ENCODE measurements at places on chromosomes 3 and 15.

DNA sequence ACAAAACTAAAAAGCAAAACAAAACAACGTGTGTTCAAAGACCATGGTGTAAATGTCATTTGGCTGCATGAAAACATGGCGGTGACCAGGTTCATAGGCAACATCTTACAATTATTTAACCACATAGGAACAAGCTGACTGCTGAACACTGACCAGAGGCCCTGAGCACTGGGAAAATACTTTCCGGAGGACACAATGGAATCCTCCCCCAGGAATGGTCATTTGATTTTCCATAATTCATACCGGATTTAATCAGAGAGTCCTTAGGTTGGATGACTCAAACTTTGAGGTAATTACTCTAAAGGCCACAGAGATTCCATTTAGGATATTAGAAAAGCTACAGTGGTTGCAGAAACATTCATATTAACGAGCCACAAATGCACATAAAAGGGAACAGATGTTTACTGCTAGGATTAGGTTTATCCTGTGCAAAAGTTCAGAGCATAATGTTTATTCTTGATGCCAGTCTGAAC lies 254.7 kb downstream of the NR1D2 start:
- no peak for DNase-seq

GRCh38 chr3:177906126-177906511 lies 630.1 kb upstream of the KCNMB2 start:
- DNase-seq, result no peak

GRCh38 chr3:35665390-35666055 lies 26.2 kb downstream of the ARPP21 start:
- DNase-seq, result no peak

DNA sequence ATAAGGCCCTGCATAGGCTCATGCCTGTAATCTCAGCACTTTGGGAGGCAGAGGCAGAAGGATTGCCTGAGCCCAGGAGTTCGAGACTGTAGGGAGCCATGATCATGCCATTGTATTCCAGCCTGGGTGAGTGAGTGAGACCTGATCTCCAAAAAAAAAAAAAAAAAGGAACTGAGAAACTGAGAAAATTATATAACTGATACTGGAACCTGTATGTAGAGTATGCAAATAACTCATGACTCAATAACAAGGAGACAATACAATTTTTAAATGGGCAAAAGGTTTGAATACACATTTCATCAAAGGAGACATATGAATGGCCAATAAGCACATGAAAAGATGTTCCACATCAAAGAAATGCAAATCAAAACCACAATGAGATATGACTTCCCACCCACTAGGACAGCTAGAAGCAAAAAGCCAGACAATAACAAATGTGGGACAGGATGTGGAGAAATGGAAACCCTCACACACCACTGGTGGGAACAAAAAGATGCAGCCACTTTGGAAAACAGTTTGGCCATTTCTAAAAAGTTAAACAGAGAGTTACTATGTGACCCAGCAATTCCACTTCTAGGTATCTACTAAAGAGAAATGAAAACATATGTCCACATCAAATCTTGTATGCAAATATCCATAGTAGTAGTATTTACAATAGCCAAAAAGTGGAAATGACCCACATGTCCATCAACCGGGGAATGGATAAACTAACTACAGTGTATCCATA lies 70.7 kb downstream of the IQSEC1 start:
- DNase-seq, result no peak

- no peak for DNase-seq
Observed at GRCh38 chr3:172516318-172517214, 6.7 kb downstream of the TNFSF10 start.

GRCh38 chr3:108493862-108494261 lies 16.5 kb downstream of the MYH15 start:
- DNase-seq, result no peak

- DNase-seq, result no peak
Observed at GRCh38 chr3:2130726-2131125, 32.1 kb downstream of the CNTN4 start.

DNA sequence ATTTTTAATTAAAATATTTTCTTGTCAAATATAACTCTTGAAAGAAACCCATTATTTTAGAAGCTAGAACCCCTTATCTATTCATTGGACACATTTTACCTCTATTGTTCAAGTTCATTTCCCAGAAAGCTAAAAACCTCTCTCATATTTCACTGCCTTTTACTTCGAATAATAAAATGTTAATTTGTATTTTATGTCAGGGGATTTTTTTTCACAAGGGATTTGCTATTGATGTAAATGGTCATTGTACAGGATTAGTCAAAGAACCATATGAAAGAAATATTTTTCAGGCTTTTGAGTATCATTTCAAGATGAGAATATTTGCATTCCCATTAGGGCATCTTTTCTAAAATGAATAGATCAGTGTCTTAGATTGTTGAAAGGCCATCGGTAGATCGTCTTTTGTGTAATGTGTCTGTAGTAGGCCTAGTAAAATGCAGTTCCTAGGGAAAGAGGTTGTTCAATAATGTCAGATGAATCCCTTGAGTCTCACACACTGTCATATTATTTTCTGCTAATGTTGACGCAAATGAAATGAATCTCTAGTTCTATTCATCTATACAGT lies 114.5 kb downstream of the ROBO1 start:
- no peak for DNase-seq

GRCh38 chr15:87863152-87863551 lies 393.4 kb downstream of the NTRK3 start:
- no peak for DNase-seq

- no peak for DNase-seq
Observed at GRCh38 chr3:46930945-46931403, 45.6 kb downstream of the CCDC12 start.

GRCh38 chr15:87477737-87478686 lies 778.5 kb downstream of the NTRK3 start:
- DNase-seq, result no peak

DNA sequence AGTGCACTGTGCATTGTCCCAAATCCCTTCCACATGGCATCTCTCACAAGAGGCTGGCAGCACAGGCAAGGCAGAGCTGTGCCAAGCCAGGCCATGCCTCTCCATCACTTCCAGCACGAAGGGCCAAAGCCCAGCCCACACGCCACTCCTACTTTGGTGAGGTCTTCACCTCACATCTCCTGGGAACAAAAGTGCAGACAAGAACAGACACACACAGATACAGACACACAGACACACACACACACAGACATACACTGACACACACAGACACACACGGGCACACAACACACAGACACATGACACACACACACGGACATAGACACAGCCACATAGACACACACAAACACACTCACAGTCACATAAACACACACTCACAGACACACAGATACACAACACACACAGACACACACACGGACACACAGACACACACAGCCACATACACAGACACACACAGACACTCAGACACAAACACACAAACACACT lies 233.3 kb downstream of the UACA start:
- no peak for DNase-seq
